ENCODE measurements at places on chromosomes 3 and 15. TPM values are rescaled to one million over a fixed set of nuclear protein-coding genes. Genes with fewer than 3 reads are reported as not detected.

EPHB3 gene
- not detected for total RNA-seq

DNA sequence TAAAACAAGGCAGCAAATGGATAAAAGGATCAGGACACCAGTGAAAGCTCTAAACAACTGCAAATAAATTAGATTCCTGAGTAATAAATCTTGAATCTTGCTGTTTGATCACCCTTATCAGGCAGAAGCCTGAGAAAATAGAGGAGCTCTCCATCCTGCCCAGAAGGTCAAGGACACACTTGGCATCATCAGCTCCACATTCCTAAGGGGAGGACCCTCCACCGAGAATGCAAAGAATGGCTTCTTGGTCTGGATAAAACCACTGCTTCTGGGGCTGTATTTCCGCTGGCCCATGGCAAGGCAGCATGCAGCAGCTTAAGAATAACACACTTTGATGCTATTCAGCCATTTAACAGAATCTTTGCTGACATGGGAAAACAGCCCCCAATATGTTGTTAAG is 108.9 kb upstream of the TSC22D2 start:
- no peak for DNase-seq

- DNase-seq: no peak
Measured at GRCh38 chr15:59333401-59334075, 39.1 kb downstream of the MYO1E start.

DNA sequence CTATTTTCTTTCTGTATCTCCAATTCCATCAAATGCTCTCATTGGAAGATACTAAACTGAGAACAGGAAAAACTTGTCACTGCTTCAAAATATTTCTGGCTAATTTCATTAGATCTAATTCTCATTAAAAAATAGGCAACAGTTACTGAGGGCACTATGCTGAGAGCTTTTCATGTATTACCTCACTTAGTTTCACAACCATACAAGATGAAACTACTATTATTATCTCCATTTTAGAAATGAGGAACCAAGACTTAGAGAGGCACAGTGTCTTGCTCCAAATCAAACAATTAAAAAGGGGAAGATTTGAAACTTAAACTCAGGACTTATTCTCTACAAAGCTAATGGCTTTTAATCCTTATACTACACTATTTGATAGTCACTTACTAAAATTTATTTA is 7.2 kb upstream of the OTOL1 start:
- no peak for DNase-seq

- DNase-seq: no peak
Measured at GRCh38 chr3:133962849-133963248, 66.9 kb downstream of the SLCO2A1 start.

- no peak for DNase-seq
Measured at GRCh38 chr3:157116017-157116416, 43.9 kb downstream of the CCNL1 start.

GOLGB1 gene
- 26.4 TPM for total RNA-seq

KCNMB2 gene
- total RNA-seq: not detected

DNA sequence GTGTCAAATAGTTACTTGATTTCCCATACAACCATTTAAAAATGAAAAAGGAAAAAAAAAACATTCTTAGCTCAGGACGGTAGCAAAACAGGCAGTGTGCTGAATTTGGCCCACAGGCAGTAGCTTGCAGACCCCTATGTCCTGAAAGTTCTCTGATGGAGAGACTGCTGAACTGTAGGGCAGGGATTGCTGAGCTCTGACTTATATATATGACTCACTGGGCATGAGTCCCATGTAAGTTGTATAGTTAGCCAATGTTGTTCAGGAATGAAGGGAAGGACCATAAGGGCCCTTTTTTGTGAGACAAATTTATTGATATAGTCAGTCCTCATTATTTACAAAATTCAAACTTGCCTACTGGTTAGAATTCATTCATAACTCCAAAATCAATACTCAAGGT is 36.9 kb upstream of the FRMD4B start:
- DNase-seq: no peak

GRCh38 chr3:43759297-43759782 is 68.6 kb downstream of the ABHD5 start:
- no peak for DNase-seq

DNA sequence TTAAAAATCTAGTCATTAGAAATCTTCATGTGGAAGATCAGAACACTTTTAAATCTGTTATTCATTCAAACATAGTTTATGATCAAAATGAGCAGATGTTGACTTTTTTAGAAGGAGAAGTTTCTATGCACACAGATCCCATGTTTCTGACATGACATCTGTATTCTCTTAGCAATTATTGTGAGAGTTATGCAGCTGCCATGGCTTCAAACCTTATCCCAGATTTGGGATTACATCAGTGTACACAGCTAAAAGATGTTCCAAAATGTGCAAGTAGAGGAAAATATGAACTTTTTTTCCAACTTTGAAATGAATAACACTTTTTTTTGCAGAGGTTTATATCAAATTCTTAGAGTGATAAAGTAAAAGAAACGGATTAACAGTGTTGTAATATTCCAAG is 1166.9 kb downstream of the ZPLD1 start:
- DNase-seq: no peak

UROC1 gene
- not detected for total RNA-seq

DNA sequence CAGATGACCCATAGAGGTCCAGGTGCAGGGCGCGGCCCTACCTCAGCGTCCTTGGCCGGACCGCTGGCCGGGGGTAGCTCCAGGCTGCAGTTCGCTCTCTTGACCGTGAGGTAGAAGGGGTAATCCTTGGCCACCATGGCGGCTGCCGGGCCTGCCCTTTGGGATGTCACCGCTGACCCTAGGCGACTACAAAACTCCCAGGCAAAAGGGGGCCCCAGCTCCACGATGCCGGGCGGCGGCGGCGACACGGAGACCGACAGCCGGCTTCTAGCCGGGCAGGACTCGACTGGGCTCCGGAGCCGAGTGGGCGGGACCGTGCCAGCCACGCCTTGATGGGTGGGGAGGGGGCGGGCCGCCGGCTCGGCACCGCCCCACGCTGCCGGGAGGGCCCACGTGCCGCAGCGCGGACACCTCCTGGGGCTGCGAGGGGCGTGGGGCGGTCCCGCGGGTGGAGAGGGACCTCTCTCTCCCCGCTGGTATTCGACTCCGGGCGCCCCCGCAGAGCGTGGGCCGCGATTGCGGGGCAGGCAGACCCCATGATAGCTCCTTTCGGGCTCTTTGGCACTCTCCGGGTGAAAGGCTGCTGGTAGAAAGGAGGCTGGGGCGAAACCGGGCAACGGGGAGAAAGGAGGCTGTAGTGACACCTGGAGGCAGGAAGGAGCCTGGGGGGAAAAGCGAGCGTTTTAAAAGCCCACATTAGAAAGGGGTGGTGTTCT is at the start of gene ARHGEF3:
TSS of gene ARHGEF3 (minus strand) at position 288 of the 716 bp plus-strand sequence. CDS start at position 137, 151 bp downstream.
- peak; percentile 79 for DNase-seq

GRCh38 chr3:149332227-149332765 is 1.1 kb downstream of the TM4SF18 start:
- no peak for DNase-seq

- DNase-seq: no peak
Measured at GRCh38 chr3:62669161-62669560, 206.1 kb downstream of the CADPS start.

GRCh38 chr3:38139191-38139590 is 730 bp downstream of the MYD88 start:
- DNase-seq: no peak

GRCh38 chr15:68204361-68204760 is 771 bp downstream of the CALML4 start:
- no peak for DNase-seq

A4GNT gene
- not detected for total RNA-seq

- DNase-seq: no peak
Measured at GRCh38 chr3:122520861-122521260, 6.1 kb upstream of the KPNA1 start.
